ENCODE measurements at places on chromosomes 2 and 18.

DNA sequence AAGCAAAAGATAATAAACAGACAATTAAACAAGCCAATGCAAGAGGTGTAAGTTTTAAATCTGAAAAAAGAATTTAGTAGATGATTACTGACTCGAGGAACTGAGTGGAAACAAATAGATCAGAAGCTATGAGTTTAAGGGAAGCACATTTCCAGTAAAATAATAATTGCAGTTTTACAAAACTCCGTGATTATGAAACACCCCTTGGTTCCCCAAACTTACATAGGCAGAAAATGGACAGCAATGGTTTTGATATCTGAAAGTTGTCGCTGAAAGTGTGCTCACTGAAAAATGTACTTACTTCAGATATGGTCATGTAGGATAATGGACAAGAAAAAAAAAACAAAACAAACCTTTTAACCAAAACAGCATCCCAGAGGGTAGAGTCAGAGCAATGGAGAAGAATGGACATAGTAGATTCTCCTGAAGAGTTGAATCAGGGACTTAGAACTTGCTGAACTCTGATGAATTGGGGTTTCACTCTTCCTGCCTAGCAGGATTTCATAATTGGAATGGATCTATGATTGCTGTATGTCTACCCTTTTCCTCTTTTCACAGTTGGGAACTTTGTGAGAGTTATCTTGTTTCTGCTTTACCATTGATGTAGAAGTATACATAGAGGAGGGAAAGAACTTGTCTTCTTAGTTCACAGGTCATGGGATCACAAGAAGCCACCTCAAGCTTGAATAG is 305.6 kb upstream of the ZEB2 start:
- DNase-seq = no peak

- no peak for DNase-seq
Observed at GRCh38 chr2:29218550-29219125, 103.4 kb downstream of the CLIP4 start.

GRCh38 chr2:94994063-94994913 is 31.2 kb upstream of the MAL start:
- no peak for DNase-seq

GRCh38 chr2:131016826-131017741 is 76.2 kb downstream of the FAM168B start:
- no peak for DNase-seq

DNA sequence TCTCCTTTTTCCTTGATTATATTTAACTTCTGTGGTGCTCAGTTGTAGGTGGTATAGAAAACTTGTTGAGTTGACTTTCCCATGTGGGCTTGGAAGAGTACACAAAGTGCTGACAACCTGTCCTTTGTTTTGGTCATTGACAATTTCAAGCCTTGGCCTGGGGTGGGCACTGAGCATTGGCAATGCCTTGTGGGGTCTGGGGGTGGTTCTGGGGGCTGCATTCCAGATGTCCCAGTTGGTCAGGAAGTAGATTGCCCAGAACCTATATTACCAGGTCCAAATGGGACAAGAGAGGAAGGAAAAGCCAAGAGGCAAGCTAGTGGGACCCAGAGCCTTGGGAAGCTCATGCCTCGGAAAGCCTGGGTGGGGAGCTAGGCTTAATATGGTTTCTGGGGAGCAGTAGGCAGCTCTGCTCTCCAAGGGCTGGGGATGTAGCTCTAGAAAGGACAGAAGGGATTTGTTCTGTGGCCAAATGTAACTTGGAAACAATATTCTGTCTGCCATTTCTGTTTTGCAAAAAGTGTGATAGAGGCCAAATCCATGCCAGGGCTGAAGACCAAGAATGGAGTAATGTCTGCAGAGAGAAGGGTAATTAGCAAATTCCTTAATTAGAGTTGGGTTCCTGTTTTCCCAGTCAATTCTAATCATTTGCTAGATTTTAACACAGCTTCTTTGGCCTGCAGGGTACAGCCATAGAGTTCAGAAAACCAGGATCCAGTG is 87.4 kb downstream of the SLC4A3 start:
- no peak for DNase-seq

GRCh38 chr2:81242501-81242900 is 937.9 kb upstream of the LRRTM1 start:
- DNase-seq = no peak

DNA sequence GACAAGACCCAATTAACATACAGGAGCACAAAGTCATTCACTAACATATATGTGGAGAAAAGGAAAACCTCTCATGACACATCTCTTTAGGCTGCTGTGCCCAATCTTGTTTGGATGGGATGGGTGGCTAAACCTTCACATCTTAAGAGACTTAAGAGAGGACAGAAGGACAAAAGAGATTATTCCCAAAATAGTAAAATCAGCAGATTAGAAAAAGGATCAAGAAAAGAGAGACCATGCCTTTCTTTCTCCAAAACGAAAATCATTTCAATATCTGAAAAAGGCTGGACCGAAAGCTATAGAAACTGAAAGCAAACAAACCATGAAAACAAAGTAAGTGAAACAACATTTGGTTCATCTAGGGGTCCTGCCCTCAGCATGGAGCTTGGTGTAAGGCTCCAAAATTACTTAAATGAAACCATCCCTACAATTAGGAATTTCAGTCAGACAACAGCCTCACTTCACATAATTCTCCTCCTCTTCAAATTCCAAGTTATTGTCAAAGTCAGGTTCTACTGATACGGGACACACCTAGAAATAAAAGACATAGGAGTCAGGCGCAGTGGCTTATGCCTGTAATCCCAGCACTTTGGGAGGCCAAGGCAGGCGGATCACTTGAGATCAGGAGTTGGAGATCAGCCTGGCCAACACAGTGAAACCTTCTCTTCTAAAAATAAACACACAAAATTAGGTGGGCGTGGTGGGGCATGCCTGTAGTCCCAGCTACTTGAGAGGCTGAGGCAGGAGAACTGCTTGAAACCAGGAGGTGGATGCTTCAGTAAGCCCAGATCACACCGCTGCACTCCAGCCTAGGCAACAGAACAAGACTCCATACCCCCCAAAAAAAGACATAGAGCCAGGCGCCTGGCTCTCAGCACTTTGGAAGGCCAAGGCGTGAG is 5.2 kb downstream of the STARD7 start:
- DNase-seq = no peak

DNA sequence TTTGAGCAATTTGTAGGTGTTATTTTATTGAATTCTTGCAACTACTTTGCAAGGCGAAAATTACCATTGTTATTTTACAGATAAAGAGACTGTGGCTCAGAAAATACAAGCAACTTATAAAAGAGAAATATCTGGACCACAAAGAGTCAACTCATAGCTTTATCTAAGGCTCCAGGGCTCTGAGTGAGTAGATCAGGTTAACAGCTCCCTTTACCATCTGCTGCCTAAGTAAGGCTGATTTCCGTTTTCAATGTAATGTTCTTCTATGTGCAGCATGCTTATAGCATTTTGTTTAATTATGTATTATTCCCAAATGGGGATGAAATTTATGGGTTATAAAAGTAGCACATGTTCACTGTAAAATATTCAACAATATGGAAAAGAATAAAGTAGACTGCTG is 299.1 kb upstream of the TNP1 start:
- no peak for DNase-seq

- no peak for DNase-seq
Observed at GRCh38 chr2:127146820-127147502, 40.0 kb upstream of the BIN1 start.

DNA sequence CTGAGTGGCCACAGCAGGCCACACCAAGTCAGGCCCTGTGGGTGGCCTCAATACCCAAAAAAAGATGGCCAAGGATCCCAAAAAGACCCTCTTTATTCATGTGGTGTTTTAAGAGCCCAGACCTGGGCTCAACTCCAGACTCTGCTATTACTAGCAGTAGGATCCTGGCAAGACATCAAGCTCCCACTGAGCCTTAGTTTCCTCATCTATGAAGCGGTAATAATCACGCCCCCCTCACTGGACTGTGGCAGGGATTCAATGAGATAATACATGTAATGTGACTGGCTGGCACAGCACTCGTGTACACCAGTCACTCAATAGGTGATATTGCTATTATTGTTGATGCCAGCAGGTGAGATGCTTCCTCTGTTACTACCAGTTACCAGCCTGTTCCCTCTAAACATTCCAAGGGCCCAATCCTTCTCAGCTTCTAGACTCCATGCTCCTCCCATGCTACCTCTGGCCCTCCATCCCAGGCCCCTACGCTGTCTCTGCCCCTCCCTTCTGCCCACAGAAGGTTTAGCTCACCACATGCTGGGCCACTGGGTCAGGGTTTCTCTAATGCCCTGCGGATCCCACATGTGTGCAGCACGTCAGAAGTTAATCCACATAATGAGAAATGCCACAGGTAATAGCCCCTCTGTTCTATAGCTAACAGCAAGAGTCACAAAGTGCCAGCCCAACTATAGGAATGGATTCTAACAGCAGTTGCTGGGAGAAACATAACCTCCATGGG is 51.2 kb downstream of the SLC4A5 start:
- DNase-seq = no peak

DNA sequence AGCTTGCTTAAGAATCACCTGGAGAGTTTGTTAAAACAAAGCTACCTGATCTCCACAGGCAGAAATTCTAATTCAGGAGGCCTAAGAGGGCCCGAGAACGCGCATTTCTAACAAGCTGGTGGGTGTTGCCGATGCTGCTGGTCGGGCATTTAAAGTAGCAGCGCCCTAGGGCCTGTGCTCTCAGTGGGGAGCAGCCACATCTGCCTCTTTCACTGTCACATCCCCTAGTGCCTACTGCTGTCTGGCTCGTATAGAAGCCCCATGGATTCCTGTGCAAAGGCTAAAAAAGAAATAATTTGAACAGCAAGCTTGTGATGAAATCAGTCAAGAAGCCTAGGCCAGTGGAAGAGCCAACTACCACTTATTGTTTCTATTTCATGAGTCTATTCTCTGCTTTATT is 126.7 kb upstream of the SMIM21 start:
- no peak for DNase-seq

- no peak for DNase-seq
Observed at GRCh38 chr2:205535001-205535400, 147.3 kb upstream of the NRP2 start.

GRCh38 chr2:158635961-158636601 is 159.0 kb upstream of the DAPL1 start:
- DNase-seq = no peak

- no peak for DNase-seq
Observed at GRCh38 chr18:43661570-43661969, 384.3 kb upstream of the SYT4 start.

DNA sequence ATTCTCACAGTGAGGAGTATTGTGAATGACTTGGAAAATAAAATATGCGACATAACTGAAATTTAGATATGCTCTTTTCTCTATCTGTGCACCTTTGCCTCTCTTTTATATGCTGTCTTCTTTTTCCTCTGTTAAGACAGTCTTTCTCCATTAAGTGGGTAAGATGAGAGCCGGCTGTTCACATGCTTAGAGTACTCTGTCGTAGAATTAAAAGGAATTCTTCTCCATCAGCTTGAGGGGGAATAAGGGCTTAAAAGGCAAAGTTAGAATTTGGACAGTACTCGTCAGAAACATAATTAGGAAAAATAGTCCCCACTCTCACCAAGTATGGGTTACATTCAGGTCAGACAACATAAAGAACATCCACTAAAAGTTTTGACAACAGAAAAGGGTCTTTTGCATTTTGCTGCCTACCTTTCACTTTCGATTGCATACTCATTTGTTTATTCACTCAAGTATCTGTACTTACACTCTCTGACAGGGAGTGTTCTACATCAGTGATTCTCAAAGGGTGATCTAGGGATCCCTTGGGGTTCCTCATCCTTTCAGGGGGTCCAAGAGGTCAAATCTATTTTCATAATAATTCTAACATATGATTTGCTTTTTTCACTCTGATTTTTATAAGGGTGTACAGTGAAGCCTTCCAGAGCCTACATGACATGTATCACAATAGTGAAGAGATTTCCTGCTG is 48.0 kb downstream of the ARHGAP15 start:
- no peak for DNase-seq

DNA sequence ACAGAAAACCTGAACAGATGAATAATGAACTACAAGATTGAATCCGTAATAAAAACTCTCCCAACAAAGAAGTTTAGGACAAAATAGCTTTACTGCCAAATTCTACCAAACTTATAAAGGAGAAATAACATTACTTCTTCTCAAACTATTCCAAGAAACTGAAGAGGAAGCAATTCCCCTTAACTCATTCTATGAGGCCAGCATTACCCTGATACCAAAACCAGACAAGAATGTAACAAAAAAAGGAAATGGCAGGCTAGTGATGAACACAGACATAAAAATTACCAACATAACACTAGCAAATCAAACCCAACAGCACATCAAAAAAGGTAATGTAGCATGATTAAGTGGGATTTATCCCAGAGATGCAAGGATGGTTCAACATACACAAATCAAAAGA is 213.7 kb upstream of the FOSL2 start:
- DNase-seq = no peak

DNA sequence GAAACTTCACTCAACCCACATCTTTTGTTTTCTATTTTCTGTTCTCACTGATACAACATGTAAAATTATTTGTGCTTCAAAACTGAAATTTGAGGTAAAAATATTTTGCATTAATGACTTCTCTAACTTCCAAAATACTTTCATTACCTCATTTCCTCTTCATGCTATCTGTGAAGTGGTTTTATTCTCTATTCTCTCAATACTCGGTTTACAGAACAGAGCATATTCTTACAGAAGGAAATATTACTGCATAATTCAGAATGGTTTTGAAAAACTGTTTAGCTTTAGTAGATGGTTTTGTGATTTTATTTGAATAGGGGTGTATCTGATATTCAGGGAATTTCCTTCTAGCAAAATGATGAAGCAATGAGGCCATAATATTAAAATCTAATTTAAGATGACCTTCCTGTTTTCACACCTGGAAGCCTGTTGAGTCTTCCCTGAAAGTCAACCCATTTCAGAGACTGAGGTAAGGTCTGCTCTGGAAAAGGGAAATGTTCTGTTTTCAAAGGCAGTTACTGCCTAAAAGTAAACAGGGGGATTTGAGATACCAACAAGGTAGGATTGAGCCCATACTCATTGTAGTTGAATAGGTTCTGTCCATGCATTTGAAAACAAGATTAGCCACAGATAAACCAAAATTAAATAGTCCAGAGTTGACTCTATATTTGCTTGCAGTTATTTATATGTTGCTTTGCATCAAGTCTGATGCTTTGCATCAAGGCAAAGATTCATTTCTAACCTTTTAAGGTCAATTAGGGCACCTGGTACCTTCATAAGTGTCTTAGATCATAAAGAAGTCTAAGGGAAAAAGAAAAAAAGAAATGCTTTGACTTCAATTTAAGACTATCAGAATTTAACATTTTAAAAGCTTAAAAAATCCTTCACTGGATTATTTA is 50.8 kb upstream of the PEX13 start:
- DNase-seq = no peak

GRCh38 chr2:238009563-238009962 is 42.7 kb downstream of the UBE2F start:
- peak; percentile 90 for DNase-seq

DNA sequence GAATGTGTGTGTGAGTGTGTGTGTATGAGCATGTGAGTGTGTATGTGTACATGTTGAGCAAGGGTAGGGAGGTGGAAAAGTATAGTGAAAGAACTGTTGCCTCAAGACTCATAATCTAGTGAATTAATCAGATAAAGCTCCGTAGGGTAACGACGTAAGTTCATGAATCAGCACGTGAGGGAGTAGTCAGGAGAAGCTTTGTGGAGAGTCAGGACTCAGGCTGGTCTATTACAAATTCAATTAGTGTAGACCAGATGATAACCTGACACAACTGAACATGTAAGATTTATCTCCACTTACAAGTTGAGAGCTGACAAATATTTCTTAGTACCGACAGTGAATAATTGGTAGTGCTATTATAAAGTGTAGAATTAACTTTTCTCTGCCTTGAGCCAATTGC is 194.5 kb downstream of the RAD51AP2 start:
- DNase-seq = no peak
